ENCODE measurements at places on chromosomes 2 and 18.

- peak; percentile 90 for DNase-seq
Measured at GRCh38 chr2:190267302-190267701, 52.3 kb downstream of the HIBCH start.

DNA sequence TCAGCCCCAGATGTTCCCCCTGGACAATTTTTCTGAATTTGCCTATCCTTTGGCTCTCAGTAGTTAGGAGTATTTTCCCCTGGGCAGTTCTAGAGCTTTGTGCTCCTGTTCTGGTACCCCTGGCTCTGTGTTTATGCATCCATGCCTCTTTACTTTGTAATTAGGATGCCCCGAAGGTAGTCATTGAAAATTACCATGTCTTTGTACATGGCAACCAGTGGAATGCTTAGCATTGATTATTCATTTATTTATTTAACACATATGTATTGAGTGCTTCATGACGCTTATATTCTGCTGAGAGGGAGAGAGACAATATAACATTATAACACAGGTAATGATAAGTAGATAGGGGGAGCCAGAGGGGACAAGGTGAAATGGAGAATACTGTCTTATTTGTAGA lies 346.5 kb downstream of the PARD3B start:
- no peak for DNase-seq

GRCh38 chr2:209331291-209331844 lies 92.5 kb upstream of the MAP2 start:
- peak; percentile 47 for DNase-seq

GRCh38 chr2:66228128-66228547 lies 206.8 kb upstream of the MEIS1 start:
- DNase-seq, result no peak

- no peak for DNase-seq
Measured at GRCh38 chr2:128157644-128158043, 66.6 kb downstream of the UGGT1 start.

- no peak for DNase-seq
Measured at GRCh38 chr2:38533180-38533579, 69.5 kb downstream of the HNRNPLL start.

DNA sequence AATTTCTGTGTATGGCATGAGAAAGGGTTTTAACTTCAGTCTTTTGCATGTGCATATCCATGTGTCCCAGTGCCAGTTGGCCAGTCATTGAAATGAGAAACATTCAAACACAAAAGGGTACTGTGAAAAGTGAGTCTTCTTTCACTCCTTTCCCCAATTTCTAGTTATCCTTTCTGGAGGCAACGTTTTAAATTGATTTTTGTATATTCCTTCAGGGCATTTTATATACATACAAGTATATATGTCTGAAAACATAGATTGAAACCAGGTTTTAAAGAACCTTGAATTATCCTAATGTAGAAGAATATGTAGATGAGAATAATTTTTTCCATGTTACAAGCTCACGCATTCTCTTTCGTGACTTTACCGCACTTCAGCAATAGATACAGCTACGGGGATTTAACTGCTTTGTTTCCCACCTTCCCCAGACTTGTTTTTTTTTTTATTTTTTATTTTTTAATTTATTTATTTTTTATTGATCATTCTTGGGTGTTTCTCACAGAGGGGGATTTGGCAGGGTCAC lies 18.8 kb downstream of the DDX1 start:
- no peak for DNase-seq

- DNase-seq, result no peak
Measured at GRCh38 chr18:49006641-49007454, 56.1 kb upstream of the SMAD7 start.

GRCh38 chr2:196453613-196454047 lies 185.9 kb upstream of the CCDC150 start:
- peak; percentile 52 for DNase-seq

DNA sequence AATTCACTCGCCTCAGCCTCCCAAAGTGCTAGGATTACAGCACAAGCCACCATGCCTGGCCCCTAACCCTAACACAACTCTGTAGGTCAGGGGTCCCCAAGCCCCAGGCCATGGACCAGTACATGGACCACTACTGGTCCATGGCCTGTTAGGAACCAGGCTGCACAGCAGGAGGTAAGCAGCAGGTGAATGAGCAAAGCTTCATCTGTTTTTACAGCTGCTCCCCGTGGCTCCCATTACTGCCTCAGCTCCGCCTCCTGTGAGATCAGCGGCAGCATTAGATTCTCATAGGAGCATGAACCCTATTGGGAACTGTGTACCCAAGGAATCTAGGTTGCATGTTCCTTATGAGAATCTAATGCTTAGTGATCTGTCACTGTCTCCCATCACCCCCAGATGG lies 201.7 kb downstream of the NRP2 start:
- no peak for DNase-seq

GRCh38 chr18:69246027-69246426 lies 154.7 kb upstream of the DOK6 start:
- no peak for DNase-seq

- DNase-seq, result no peak
Measured at GRCh38 chr2:133819906-133820305, 251.6 kb upstream of the NCKAP5 start.

- no peak for DNase-seq
Measured at GRCh38 chr2:206832873-206833272, 67.5 kb downstream of the FASTKD2 start.

GRCh38 chr2:83742117-83742782 lies 716.8 kb downstream of the SUCLG1 start:
- DNase-seq, result no peak

- DNase-seq, result no peak
Measured at GRCh38 chr18:45197526-45197970, 417.7 kb upstream of the SLC14A2 start.

DNA sequence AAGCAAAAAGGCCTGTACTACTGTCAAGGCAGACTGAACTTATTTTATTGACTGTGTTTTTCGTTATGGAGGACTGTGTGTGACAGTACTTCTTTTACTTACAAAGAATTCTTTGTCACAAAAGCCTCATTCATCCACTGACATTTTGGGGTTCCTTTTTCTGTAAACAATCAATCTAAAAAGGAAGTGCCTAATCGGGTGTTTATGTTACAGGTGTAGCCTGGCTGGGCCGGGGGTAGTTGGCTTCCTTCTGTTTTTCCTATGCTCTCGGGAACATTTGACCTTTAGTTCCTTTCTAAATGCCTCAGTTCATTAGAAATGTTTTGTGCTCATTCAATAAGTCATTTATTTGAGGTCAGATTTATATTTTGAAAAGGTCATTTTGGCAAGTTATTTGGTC lies 8.3 kb downstream of the ZCCHC2 start:
- DNase-seq, result no peak

- peak; percentile 64 for DNase-seq
Measured at GRCh38 chr2:11534071-11534745, 363 bp downstream of the GREB1 start.

DNA sequence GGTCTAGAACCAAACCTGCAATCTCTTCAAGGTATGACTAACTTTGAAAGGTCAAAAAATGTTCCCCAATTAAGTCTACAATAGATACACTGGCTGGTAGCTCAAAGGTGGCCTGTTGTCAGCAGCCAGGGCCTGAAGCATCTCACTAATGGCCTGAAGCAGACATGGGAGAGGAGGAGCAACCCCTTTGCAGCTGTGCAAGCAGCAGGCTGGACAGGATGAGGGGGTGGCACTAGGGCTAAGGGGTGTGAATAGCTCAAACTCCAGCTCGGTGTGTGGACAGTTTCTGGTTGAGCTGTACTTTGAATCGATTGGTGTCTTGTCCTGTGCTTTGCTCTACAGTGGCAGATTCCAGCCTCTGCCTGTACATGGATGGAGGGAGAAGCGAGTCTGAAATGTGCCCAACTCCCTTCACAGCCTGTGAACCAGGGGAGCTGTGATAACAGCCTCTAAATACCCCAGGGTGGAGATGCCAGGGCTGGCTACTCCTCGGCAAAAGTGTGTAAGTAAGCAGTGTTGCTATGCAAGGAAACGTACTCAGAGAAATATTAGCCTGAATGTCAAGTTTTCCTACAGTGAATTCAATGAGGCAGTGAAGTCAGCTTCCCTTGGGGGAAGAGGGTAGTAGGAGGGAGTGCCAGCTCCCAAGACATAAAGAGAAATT lies 34.7 kb upstream of the DTNB start:
- no peak for DNase-seq

GRCh38 chr18:41695441-41695840 lies 259.6 kb upstream of the PIK3C3 start:
- DNase-seq, result peak; percentile 42

Data from amniotic epithelial cell (primary cell).